Pulmonary artery endothelial cell (primary cell): ENCODE measurements at places on chromosomes 7 and 10.

DNA sequence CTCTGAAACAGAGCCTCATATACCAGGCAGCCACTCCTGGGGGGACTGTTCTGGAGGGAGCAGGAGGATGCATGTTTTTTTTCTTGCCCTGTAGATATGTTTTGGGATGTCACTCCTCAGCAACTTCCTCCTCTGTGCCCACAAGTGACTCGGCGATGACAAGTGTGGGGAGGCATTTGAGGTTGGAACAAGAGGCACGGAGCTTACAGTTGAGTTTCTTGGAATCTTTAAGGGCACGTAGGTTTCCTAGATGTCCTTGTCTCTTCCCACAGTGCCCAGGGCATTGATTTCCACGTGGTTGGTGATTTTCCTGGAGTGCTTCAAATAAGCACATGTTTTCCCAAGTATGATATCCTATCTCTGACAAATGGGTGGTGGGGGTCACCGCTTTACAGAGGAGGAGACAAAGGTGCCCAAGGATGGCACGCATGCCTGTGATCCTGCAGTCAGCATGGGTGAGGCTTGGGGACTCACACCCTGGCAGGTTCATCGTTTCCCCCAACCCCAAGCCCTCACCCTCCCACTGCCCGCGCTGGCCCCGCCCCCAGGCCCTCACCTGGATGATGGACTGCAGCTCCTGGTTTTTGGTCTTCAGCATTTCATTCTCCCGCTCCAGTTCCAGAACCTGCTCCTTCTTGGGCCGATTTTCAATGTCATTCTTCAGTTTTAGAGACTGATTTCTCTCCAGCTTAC is 95.2 kb upstream of the GNA12 start:
- no peak for DNase-seq

GRCh38 chr7:121397361-121397760 is 1.3 kb upstream of the FAM3C start:
- no peak for DNase-seq

GRCh38 chr7:37832194-37832593 is 16.2 kb upstream of the NME8 start:
- peak; percentile 5 for DNase-seq

GRCh38 chr10:17851611-17852010 is 42.5 kb downstream of the MRC1 start:
- DNase-seq = no peak

DNA sequence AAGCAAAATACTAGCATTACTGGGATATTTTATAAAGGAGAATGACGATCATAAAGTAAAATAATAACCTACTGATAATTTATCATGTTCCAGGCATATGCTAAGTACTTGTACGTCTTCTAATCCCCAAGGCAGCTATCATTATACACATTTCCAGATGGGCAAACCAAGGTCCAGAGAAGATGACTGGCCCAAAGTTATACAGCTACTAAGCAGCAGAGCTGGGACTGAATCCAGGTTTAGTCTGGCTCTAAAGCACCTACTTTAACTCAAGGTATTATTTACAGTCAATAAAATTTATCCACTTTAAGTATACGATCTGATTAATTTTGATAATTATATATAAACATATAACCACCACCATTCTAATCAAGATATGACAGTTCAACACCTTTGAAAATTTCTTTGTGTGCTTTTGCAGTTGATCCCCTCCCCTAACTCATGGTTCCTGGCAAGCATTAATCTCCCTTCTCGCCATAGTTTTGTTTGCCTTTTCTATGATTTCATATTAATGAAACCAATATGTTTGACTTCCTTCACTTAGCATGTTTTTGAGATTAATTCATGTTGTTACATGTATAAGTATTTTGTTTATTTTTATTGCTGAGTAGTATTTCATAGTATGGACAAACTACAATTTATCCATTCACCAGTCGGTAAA is 126.7 kb downstream of the CPEB3 start:
- no peak for DNase-seq

DNA sequence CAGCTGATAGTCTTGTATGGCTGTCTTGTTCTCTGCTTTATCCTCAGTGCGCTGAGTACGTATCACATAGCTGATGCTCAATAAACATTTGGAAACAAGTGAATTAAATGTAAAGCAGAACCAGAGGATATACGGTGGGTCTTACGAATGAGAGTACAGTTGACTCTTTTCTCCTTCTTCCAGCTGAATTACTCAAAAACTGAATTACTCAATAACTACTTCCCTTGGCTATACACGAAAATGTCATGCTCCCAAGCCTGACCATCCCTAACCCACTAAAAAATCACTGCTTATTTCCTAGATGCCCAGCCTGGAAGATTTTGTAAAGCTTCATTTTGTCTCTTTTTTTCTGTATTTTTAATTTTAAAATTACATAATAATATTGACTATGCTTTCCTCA is 3.2 kb upstream of the RSU1 start:
- no peak for DNase-seq

GRCh38 chr7:9029681-9030530 is 596.5 kb downstream of the NXPH1 start:
- no peak for DNase-seq

DNA sequence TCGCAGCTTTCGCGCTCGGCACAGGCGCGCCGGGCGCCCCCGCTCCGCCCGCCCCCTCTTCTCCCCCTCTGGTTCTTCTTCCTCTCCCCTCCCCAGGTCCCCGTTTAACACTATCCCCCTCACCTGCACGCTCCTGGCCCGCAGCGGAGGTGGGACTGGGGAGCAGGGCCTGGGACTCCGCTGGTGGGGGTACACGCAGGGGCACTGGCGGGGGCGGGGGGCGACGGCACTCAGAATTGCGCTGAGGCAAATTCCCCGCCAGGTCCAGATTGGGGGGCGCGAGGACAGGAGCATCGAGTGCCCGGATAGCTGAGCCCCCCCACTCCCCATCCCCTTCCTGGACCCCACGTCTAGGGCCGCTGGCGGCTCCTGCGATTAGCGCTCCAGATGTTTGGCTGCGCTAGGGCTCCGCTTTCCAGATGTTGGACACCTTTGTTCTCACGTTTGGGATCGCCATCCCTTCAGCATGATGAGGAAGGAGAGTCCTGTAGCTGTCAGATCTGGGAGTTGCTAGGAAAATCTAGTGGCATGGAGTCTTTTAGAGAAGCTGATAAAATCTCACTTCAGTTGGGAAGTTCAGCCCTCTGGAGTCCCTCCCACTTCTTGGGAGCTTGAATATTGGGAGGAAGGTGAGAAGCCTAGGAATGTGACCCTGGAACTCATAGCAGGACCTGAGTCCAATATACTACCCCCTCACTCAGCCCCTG is 31.4 kb upstream of the PAX2 start:
- no peak for DNase-seq

- no peak for DNase-seq
These were observed 141.5 kb upstream of the PPP2R2D start for GRCh38 chr10:131759347-131759746.

GRCh38 chr7:107125475-107125874 is 43.3 kb upstream of the HBP1 start:
- DNase-seq = no peak

- DNase-seq = peak; percentile 5
These were observed 131.1 kb upstream of the CDK1 start for GRCh38 chr10:60646966-60647796.

DNA sequence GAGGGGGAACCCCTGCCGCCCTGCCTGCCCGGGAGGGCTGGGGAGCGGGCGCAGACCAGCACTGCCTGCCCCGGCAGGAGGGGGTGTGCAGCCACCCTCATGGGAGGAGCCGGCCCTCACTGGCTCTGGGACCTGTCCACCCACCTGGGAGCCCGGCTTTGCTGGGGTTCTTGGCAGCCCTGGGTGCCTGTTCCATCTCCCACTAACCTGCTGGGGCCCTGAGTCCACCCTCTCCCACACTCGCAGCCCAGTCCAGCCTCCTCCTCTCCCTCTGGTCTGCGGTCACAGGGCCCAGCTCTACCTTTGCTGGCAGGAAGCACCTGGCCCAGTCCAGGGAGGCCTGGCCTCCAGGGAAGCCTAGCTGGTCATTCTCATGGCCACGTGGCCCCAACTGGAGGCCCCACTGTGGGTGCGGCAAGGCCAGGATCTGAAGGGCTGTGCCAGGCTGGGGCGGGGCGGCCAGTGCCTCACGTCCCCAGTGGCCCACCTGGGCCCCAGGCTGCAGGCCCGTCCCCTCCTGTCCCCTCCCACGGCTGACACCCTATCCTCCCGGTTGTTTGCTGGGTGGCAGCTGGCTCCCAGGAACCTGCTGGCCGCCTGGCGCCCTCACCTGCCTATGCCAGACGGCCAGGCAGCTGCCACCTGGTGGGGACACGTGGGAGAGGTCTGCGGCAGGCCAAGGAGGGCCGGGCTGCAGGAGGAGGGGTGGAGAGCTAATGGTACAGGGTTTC is at the start of gene TMEM184A:
TSS of gene TMEM184A (minus strand) at position 393 of the 731 bp plus-strand sequence. CDS start 721 bp downstream, outside the sequence.
- no peak for DNase-seq

- DNase-seq = no peak
These were observed 264.8 kb downstream of the PTPRN2 start for GRCh38 chr7:158322616-158323530.

- no peak for DNase-seq
These were observed 959 bp upstream of the ATRNL1 start for GRCh38 chr10:115092258-115092554.

GRCh38 chr7:55496906-55497305 is 75.4 kb downstream of the VOPP1 start:
- DNase-seq = no peak

DNA sequence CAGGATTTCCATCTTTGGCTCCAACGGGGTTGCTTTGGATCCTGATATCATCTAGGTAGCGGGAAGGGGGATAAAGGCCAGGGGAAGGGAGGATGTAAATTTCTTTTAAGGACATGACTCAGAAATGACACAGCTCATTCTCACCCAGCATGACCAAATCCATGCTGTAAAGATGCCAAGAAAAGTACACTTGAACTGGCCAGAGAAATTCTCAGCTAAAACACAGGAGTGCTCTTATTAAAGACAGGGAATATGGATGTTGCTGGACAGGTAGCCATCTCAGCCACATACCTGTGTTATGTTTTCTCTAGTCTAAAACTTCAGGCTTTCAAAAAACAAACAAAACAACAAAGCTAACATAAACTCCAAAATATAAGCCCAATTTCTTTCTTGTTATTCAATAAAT is 68.3 kb downstream of the NAMPT start:
- peak; percentile 94 for DNase-seq

DNA sequence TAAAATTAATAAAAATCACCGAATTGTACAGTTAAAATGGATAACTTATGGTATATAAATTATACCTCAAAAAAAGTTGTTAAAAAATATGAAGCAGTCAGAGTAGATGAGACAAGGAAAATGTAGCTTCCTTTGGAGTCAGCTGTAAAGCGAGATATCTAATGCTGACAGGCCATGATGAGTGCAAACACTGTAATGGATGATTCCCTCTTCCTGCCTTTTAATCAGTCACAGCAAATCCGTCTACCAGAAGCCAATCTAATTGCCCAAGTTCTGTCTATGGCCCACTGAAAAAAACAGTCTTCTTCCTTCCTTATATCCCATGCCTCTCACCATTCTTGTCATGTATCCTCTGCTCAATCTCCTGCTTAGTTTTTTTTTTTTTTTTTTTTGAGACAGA is 59.9 kb upstream of the DNAJB12 start:
- no peak for DNase-seq

- DNase-seq = no peak
These were observed 132.4 kb upstream of the FOXK1 start for GRCh38 chr7:4549681-4550080.

DNA sequence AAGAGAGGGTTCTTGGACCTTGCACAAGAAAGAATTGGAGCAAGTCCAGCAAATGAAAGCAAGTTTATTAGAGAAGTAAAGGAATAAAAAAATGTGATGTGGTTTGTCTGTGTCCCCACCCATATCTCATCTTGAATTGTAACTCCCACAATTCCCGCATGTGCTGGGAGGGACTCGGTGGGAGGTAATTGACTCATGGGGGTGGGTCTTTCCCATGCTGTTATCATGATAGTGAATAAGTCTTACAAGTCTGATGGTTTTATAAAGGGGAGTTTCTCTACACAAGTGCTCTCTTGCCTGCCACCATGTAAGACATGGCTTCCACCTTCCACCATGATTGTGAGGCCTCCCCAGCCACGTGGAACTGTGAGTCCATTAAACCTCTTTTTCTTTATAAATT is 39.2 kb upstream of the FZD9 start:
- no peak for DNase-seq

DNA sequence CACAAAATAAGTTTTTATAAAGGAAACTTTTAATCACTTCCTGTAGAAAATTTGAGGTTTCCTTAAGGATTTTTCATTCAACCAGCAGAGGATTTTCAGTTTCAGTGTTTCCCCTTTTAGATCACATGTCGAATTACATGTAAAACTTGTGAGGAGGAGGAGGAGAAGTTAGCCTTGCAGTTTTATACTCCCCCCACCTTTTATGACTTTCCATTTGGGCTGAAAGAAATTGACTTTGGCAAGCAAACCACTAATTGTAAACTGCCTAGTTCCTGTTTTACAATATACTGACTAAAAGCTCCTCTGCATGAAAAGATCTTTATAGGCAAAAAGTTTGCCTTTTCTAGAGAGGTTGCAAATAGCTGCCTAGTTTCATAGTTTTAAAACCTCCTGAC is 3.0 kb downstream of the BAMBI start:
- no peak for DNase-seq

- DNase-seq = peak; percentile 24
These were observed 22.5 kb downstream of the LRRN3 start for GRCh38 chr7:111113263-111114017.

GRCh38 chr7:16396766-16397500 is 24.4 kb downstream of the CRPPA start:
- DNase-seq = no peak

- DNase-seq = no peak
These were observed 7.8 kb downstream of the NODAL start for GRCh38 chr10:70433581-70434280.

GRCh38 chr10:17061418-17061817 is 68.2 kb downstream of the CUBN start:
- no peak for DNase-seq
